ENCODE measurements at places on chromosomes 1 and 21. TPM values are rescaled to one million over a fixed set of nuclear protein-coding genes. Genes with fewer than 3 reads are reported as not detected.

C1orf122 gene
- 48.9 TPM for total RNA-seq

PTGFR gene
- 1.1 TPM for total RNA-seq

LORICRIN gene
- total RNA-seq, result not detected

GJB3 gene
- 2.9 TPM for total RNA-seq

TFF2 gene
- not detected for total RNA-seq

VAV3 gene
- 120 TPM for total RNA-seq

ELF3 gene
- total RNA-seq, result 919 TPM

SLC44A3 gene
- 20.6 TPM for total RNA-seq

THEM5 gene
- not detected for total RNA-seq

CR1L gene
- not detected for total RNA-seq

ACTRT2 gene
- not detected for total RNA-seq

All from transverse colon (tissue), 4 donors.